ENCODE measurements at places on chromosomes 7 and 10. TPM values are rescaled to one million over a fixed set of nuclear protein-coding genes. Genes with fewer than 3 reads are reported as not detected.
A peak's percentile ranks its signal among the peaks of the same experiment; 100 is the strongest.

DNA sequence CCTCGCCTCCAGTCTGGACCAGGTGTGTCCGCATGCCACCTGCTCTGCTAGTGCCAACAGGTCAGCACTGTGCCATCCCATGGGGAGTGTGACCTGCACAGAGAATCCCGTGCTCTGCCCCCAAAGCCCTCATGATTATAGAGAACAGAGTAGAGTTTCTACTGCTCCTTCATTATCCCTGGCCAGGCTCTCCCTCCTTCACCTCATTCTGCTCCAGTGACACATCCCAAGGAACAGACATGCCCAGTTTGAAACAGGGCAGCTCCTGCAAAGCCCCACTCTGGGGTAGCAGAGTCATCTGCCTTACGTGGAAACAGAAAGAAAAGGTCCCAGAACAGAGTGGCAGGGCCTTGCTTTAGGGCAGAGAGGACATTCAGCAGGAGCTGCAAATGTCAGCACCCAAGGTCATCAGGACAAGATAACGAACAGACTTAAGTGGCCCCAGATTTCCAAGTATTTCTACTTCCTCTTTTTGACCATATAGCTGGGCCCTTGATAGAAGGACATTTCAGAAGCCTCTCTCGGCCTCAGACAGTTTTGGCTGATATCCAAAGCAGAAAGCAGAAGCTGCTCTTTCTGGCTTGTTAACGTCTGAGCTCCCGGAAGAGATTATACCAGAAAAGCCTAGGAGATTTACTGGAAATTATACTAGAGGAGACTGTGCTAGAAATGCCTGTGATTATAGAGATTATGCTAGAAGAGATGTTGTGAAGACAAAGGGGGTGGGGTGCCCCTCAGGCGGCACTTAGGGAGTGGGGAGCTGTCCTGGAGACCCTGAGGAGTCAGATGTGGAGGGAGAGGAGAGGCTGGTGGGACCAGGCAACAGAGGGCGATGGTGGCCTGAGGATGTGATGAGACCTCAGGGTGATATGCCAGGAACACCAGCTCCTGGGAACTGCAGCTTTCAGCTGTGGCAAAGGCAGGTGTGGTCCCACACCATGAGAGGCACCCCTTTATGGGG, 12.6 kb downstream of the TMEM176B start:
- no peak for DNase-seq

- peak; percentile 36 for DNase-seq
These were observed 117.4 kb downstream of the CABCOCO1 start for GRCh38 chr10:61779950-61780659.

Gene KCNMA1
- total RNA-seq, result 0.59 TPM

Gene CPXM2
- 9.2 TPM for total RNA-seq

GRCh38 chr7:105101864-105102263, 87.9 kb downstream of the KMT2E start:
- DNase-seq, result no peak

Gene MYH16
- 0.53 TPM for total RNA-seq

Gene SERPINE1
- 2,165 TPM for total RNA-seq

GRCh38 chr7:12494687-12495024, 75.9 kb upstream of the SCIN start:
- no peak for DNase-seq

DNA sequence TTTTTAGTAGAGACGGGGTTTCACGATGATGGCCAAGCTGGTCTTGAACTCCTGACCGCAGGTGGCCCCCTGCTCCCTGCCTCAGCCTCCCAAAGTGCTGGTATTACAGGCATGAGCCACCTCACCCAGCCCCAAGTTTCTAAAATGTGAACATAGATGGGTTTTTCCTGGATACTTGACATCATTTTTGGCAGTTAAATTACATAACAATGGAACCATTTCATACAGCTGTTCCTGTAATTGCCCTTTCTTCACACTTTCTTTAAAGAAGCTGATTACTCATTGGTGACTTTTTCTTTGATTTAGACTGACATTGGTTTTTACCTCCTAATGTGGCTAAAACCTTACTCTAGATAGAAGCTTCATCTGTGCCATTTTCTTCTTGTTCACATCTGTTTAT, 5.9 kb downstream of the ZKSCAN1 start:
- DNase-seq, result no peak

DNA sequence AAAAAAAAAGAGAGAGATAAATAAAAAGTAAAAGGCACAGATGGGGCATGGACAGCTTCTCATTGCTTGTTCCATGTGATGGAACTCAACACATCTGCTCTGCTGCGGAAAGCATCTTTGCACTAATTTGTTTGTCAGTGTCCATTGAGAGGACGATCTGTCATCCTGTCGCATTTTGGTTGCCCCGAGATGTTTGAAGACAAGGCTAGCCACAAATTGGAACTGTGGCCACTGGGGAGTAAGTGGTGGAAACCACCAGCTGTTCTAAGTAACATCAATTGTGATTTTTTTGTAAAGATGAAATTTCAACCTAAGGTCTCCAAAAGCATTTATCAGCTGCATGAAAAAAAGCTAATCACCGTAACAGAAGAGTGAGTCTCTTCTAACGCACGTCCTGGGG, 312.7 kb downstream of the ADARB2 start:
- no peak for DNase-seq

DNA sequence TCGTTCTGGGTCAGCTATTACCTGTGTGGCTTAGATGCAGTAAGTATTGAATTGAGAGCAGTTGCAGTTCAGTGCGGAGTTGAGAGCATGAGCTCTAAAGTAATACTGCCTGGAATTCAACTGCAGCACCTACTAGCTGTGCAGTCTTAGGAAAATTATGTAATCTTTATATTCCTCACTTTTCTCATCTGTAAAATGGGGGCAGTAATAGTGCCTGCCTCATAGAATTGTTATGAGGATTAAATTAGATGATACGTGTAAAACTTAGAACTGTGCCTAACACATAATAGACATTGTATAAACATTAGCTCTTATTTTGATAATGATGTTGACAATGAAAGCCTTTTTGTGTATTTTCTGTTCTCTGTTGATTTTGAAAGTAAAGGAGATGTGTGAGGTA, 330.0 kb downstream of the GPR158 start:
- no peak for DNase-seq

GRCh38 chr10:34364253-34365037, 450.7 kb downstream of the PARD3 start:
- DNase-seq, result no peak

Gene IL2RA
- not detected for total RNA-seq

Gene PTF1A
- total RNA-seq, result not detected

DNA sequence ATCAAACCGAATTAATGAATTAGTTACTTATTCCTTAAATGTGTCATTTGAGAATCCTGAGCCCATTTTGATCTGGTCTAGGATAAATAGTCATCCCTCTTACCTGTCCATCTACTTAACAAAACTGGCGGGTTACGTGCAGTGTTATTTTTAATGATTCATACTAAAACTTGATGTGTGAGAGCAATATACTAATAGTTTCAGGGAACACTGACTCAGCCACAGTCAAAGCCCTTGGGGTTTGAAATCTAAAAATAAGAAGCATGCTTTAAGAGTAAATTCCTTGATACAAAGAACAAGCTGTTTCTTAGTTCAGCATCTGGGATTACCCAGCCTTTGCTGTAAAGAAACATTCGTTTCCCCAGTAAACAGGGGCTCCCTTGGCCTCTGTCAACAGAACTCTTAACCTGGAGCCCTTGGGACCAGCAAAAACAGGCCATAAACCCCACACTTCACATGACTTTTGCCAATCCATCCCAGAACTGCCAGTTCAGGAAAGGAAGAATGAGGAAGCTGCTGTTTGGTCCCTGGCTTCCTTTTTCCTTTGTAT, 370.6 kb upstream of the IGFBP3 start:
- no peak for DNase-seq

All from pulmonary artery endothelial cell (primary cell).